ENCODE measurements at places on chromosomes 5 and 9. TPM values are rescaled to one million over a fixed set of nuclear protein-coding genes. Genes with fewer than 3 reads are reported as not detected.

The EPB41L4A gene
- 1.7 TPM for total RNA-seq

The GNA14 gene
- total RNA-seq: 0.14 TPM

The THBS4 gene
- total RNA-seq: not detected

The CCL28 gene
- 0.14 TPM for total RNA-seq

The FBP2 gene
- not detected for total RNA-seq

The CTNND2 gene
- total RNA-seq: not detected

The GAPT gene
- not detected for total RNA-seq

The SHOC1 gene
- not detected for total RNA-seq

The CRHBP gene
- not detected for total RNA-seq

The PLAC8L1 gene
- total RNA-seq: not detected

The DMGDH gene
- total RNA-seq: not detected

The TMC1 gene
- not detected for total RNA-seq

The GPR150 gene
- 0.15 TPM for total RNA-seq

The HRH2 gene
- total RNA-seq: 0.46 TPM

The TAF11L3 gene
- total RNA-seq: not detected

The LHX6 gene
- 1.3 TPM for total RNA-seq

The MSX2 gene
- 5.6 TPM for total RNA-seq

The PSD2 gene
- total RNA-seq: 0.09 TPM

The SLC6A19 gene
- total RNA-seq: 0.07 TPM

The MZB1 gene
- not detected for total RNA-seq

The ADAMTSL1 gene
- total RNA-seq: not detected

The CXCL14 gene
- not detected for total RNA-seq

The CDH10 gene
- total RNA-seq: 0.27 TPM

The EFNA5 gene
- total RNA-seq: 26.7 TPM

The HAND1 gene
- total RNA-seq: 0.23 TPM

The SOX30 gene
- not detected for total RNA-seq

The ZNF883 gene
- 0.90 TPM for total RNA-seq

The DNAJB5 gene
- total RNA-seq: 6.2 TPM

The LCP2 gene
- total RNA-seq: not detected

The CAMK4 gene
- not detected for total RNA-seq

The TEX48 gene
- total RNA-seq: not detected

The MAMDC4 gene
- 5.7 TPM for total RNA-seq

The TMEM38B gene
- 17.4 TPM for total RNA-seq

The SPINK6 gene
- total RNA-seq: not detected

The BTNL9 gene
- 1.3 TPM for total RNA-seq

The CNTRL gene
- total RNA-seq: 6.1 TPM

The PCDHGB3 gene
- total RNA-seq: 0.12 TPM

The CCNO gene
- total RNA-seq: 7.5 TPM

All from A549 treated with ZK216348 at 1 μM for 4 hours (cell line).